ENCODE measurements at places on chromosomes 5 and 9.

GRCh38 chr5:89706731-89707130 is 702.8 kb downstream of the CETN3 start:
- no peak for DNase-seq

- no peak for DNase-seq
These were observed 227.7 kb upstream of the PRR16 start for GRCh38 chr5:120236360-120236759.

DNA sequence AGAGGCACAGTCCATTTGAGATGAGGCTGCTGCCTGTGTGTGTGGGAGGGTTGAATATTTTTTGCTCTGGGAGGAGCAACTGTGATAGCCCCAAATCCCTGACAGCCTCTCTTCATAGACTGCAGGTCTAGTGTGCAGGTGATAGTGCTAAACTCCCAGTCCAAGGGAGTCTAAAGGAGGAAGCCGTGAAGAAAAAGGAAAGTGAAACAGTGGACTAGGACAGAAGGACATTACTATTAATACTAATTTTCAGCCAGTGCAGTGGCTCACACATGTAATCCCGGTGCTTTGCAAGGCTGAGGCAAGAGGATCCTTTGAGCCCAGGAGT is 295.0 kb downstream of the PDE4D start:
- no peak for DNase-seq

- no peak for DNase-seq
These were observed 135.1 kb downstream of the CSNK1G3 start for GRCh38 chr5:123647066-123647465.

DNA sequence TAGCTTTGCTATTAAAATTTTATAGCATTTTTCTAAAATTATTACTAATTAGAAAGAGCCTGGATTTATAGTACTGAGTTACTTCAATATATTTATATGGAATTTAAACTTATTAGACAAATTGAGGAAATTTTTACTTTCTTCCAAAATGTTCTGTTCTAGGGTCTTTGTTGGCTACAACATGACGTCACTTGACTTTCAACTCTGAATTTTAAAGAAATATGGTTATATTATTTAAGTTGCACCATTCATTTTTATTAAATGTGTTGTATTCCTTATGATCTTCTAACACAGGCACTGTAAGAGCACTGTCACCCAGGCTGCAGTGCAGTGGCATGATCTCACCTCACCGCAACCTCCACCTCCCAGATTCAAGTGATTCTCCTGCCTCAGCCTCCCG is 119.4 kb upstream of the CYLC2 start:
- DNase-seq, result no peak

DNA sequence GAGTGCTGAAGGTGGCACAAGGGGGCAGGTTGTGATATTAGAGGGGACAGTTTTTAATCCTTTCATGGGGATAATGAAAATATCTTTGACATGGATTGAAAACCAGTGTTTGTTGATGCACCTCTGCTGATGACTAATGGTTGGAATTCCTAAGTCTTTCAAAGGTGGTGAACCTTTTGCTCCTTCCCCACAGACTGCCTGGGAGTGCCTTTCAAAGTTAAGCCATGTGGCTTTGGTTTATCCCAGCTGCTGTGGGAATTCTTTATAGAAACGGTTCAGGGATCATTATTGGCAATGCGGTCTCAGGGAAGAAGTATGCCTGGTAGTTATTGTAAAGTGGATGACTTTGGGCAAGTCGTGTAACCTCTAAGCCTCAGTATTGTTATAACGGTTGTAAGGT is 45.7 kb downstream of the PIP5K1B start:
- no peak for DNase-seq

- DNase-seq, result no peak
These were observed 37.9 kb downstream of the LNPEP start for GRCh38 chr5:96973532-96974401.

- DNase-seq, result no peak
These were observed 379.7 kb upstream of the IRX2 start for GRCh38 chr5:3131161-3131560.

DNA sequence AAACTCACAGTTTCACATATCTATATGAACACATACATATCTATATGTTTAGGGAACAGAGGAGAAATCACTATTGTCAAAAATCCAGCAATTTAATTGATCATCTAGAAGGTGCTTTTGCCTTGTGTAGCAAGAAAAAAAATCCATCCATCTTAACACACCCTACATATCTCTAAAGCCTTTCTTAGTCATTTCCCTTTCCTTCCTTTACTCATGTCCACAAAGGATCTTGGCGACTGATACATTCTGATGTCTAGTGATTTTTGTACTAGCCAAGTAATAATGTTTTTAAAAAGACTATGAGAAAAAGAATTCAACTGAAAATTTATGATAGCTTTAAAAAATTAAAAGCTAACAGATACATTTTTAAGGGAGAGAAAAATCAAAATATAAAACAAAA is 22.5 kb downstream of the ZDHHC21 start:
- DNase-seq, result no peak

DNA sequence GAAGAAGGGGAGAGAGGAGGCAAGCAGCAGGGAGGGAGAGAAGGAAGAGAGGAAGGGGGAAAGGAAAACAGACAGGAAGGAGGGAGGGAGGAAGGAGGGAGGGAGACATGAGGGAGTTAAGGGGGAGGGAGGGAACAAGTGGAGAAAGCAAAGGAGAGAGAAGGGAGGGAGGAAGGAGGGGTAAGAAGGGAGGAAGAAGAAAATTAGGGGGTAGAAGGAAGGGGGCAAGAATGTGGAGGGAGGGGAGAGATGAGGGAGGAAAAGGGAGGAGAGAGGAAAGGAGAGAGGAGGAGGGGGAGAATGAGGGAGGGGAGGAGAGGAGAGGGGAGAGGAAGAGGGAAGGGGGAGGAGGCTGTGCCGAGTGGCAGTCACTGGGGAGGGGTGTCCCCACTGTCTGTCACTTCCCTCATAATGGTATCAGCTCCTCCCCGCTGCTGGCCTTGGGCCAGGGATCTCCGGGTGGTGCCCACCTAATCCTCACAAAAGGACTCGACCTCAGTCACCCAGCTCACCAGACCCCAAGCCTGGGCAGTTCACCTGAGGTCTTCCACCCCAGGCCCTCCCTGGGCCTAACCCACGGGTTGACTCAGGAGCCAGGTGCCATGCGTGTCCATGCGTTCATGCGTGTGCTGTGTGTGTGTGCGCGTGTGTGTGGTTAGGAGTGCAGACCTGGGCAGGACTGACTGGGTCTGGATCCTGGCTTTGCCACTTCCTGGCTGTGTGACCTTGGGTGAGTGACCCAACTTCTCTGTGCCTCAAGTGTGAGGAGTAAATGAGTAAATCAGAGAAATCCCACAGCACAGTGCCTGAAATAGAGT is 18.1 kb downstream of the C9orf50 start:
- DNase-seq, result no peak

GRCh38 chr5:76314643-76315042 is 88.4 kb upstream of the IQGAP2 start:
- no peak for DNase-seq

GRCh38 chr9:92590377-92590776 is 54.6 kb upstream of the ECM2 start:
- DNase-seq, result peak; percentile 26

GRCh38 chr5:154442801-154443200 is 3.0 kb upstream of the SAP30L start:
- no peak for DNase-seq

DNA sequence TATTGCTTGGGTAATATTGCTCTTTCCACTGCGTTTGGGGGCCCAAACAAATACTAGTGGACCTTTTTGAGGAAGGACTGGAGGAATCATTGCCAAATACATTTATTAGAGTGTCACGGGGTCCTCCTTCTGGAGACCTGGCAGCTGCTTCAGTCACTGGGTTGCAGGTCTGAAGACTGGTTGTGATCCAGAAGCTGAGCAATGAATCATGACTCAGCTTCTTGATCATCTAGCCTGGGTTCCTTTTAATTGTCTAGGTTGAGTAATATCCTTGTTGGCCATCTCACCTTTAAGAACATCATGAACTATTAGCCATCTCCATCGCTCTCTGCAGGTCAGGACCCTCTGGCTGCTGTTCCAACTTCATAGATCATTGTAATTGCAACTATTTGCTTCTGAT is 15.4 kb upstream of the UBAP1 start:
- no peak for DNase-seq

- no peak for DNase-seq
These were observed 1.8 kb downstream of the BNC2 start for GRCh38 chr9:16868701-16869100.

Measured in AML-193 (cell line).